ENCODE measurements at places on chromosomes 12 and 14. TPM values are rescaled to one million over a fixed set of nuclear protein-coding genes. Genes with fewer than 3 reads are reported as not detected.

The MYBPC1 gene
- not detected for polyA plus RNA-seq

The BORCS5 gene
- 10.3 TPM for polyA plus RNA-seq

The RNASE9 gene
- not detected for polyA plus RNA-seq

The CLEC2D gene
- polyA plus RNA-seq, result 1.4 TPM

The KRT6C gene
- not detected for polyA plus RNA-seq

The MAP3K9 gene
- polyA plus RNA-seq, result 0.08 TPM

The KRT77 gene
- polyA plus RNA-seq, result not detected

The MYL2 gene
- not detected for polyA plus RNA-seq

The BAZ2A gene
- 56.0 TPM for polyA plus RNA-seq

DNA sequence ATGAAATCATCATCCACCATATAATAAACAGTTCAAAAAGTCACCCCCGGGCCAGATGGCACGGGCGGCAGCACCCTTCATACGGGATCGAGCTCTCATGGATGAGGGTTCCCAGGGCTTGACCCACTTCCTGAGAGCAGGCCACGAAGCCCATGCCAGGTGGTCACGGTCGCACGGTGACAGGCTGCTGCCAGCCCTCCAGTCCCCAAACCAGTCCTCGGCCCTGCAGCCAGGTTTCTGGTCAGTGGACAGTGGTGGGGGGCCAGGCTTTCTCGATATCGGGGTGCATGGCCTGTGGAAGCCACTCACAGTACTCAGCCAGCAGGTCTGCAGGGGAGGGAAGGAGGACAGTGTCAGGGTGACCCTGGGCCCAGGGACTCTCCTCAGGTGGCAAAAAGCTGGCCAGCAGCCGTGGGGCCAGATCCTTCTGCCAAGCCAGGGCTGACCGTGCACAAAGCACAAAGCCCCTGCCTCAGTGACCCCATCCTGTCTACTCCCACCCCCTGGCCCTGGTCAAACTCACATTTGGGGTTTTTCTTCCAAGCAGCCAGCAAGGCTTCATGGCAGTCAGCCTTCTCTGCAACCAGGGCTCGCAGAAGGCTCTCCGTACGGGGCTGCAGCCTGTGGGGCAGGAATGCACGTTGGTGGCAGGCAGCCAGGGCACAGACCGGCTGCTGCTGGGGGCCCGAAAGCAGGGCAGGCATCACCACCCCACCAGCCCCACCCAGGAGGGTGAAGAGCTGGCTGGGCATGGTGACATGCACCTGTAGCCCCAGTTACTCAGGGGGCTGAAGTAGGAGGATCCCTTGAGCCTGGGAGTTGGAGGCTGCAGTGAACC lies 33.3 kb upstream of the UBC start:
- no peak for DNase-seq

GRCh38 chr14:89399594-89400068 lies 17.4 kb downstream of the FOXN3 start:
- DNase-seq, result peak; percentile 43

DNA sequence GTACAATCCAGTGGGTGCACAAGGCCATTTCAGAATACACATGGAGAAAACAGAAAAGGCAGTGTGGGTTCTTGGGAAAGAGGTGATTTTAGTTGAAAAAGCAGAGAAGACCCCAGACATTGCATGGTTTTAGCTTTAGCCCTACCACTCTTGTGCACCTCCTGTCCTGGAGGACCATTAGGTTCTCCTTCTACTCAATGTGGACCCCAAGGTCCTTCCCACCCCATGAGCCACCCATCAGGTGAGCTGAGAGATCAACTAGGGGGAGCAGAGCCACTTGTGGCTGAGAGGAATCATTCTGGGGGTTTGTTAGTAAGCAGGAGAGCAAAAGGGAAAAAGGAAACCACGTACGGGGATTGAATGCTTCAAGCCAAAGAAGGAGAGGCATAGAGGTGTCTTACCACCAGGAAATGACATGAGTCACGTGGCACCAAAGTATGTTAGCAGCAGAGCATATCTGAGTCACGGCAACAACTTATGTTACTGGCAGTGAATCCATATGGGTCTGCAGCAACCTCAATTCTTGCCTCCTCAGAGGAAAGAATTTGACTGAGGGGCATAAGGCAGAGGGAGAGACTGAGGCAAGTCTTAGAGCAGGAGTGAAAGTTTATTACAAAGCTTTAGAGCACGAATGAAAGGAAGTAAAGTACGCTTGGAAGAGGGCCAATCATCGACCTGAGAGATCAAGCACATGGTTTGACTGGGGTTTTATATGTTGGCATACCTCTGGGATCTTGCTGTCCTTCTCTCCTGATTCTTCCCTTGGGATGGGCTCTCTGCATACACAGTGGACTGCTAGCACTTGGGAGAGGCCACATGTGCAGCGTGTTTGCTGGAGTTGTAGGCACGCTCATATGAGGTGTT lies 73.9 kb downstream of the HSD17B6 start:
- DNase-seq, result no peak

GRCh38 chr12:65123435-65124063 lies 2.4 kb upstream of the WIF1 start:
- DNase-seq, result peak; percentile 40

GRCh38 chr14:99241325-99242010 lies 30.5 kb downstream of the BCL11B start:
- no peak for DNase-seq

GRCh38 chr12:109741970-109742703 lies 28.5 kb downstream of the FAM222A start:
- no peak for DNase-seq

GRCh38 chr14:90742729-90743128 lies 73.5 kb downstream of the TTC7B start:
- DNase-seq, result no peak

DNA sequence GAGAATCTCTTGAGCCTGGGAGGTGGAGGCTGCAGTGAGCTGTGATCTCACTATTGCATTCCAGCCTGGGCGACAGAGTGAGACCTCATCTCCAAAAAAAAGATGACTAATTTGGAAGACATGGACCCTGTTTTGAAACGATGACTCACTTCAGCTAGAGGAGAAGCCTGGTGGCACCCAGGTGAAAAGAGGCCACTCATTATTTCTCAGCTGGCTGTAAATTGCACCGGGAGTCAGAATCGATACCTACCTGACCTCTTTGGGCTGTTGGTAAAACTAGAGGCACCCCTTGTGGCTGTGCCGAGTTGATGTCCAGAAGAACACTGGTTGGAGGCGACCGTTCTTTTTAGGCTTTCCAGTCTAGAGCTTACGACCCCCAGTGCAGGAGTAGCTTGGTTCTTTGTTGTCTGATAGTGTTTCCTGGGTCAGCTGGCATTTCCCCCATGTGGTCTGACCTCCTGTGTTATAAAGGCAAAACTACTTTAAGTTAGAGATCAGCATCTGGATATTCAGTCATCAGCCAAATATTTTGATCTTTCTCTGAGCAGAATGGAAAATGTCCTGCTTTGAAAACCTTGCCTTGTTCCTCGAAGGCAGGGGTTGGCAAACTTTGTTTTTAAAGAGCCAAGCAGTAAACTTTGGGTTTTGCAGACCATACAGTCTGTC lies 93.2 kb downstream of the CHST11 start:
- DNase-seq, result no peak

DNA sequence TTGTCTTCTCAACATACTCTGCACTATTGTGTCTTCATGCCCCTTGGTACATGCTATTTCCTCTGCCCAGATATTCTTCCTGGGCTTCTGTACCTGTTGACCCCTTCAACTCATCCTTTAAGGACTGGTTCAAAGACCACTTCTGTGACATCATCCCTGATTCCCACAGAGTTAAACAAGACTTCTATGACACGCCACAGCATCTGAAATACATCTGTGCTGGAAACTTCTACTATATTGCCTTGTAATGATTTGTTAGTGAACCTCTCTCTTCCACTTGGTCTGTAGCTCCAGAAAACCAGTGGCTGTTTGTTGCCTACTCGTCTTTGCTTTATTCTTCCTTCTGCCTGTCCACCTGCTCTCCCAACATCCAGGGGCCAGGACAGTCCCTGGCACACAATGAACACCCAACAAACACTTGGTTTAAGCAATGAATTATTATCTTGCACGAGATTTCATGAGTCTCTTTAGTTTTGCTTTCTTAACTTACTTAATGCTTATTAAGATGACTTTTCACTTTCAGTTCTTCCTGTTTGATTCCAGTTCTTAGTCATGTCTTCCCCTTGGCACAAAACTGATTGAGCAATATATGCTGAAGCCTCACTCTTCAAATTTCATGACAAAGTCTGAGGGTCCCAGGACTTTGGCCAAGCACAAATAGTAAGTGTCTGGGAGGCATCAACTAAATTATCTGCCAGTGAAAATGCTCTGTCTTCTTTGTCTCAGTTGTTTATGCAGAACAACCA lies 485.9 kb downstream of the APAF1 start:
- no peak for DNase-seq

- DNase-seq, result no peak
Measured at GRCh38 chr12:26769611-26770010, 63.4 kb downstream of the ITPR2 start.

DNA sequence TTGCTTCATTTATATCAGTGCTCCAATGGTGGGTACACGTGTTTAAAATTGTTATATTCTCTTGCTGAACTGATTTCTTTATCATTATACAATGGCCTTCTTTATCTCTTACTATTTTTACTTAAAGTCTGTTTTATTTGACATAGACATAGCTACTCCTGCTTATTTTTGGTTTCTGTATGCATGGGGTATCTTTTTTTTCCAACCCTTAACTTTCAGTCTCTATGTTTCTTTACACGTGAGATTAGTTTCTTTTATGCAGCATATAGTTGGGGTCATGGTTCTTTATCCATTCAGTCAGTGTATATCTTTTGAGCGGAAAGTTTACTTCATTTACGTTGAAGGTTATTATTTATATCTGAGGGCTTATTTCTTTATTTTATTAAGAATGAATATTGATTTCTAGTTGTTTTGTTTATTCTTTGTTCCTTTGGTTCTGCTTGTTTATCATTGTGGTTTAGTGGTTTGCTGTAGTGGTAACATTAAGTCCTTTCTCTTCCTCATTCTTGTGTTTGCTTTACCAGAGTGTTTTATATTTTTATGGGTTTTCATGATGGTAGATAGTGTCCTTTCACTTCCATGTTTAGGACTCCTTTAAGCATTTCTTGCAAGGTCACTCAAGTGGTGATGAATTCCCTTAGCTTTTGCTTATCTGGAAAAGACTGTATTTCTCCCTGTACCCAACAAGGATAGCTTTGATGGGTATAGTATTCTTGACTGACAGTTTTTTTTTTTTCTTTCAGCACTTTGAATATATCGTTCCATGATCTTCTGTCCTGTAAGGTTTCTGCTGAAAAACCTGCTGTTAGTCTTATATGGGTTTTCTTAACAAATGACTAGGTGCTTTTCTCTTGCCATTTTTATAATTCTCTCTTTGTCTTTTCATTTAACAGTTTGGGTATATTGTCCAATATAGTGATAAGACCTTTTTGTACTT lies 38.3 kb upstream of the FAR2 start:
- DNase-seq, result no peak

DNA sequence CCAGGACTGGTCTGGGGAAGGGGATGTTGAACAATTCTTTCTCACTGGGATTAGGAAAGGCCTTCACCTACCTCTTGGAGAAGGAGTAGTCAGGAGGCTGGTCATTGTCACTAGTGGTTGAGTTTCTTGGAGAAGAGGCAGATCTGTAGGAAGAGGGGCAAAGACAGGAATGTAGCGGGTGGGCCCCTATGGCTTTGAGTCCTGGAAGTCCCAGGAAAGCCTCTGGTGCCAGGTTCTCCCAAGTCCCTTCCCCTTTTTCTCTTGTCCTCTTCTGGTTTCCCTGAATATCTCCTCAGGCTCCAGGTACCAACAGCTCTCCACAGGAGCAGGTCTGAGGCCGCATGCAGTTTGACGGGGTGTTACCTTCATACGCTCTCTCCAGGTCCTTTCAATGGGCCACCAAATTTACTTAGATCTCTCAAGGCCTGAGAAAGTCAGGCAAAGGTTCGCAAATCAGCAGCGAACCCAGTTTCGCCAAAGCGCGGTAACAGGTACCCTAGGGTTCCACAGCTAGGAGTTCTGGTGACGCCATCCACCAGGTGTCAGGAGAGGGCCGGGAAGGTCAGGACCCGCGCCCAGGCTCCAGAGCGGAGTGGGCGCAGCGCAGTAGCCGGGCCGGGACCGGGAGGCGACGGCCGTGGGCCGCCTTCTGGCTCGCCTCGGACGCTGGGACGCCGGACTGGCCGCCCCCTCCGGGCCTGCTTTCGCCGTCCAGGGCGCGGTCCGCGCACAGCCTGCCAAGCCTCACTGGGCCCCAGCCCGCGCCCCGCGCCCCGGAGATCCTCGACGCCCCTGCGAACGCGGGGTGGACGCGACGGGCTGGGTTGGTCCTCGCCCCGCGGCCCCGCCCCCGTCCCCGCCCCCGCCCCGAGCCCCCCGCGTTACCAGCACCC lies 795 bp downstream of the SMAGP start:
- DNase-seq, result peak; percentile 21

DNA sequence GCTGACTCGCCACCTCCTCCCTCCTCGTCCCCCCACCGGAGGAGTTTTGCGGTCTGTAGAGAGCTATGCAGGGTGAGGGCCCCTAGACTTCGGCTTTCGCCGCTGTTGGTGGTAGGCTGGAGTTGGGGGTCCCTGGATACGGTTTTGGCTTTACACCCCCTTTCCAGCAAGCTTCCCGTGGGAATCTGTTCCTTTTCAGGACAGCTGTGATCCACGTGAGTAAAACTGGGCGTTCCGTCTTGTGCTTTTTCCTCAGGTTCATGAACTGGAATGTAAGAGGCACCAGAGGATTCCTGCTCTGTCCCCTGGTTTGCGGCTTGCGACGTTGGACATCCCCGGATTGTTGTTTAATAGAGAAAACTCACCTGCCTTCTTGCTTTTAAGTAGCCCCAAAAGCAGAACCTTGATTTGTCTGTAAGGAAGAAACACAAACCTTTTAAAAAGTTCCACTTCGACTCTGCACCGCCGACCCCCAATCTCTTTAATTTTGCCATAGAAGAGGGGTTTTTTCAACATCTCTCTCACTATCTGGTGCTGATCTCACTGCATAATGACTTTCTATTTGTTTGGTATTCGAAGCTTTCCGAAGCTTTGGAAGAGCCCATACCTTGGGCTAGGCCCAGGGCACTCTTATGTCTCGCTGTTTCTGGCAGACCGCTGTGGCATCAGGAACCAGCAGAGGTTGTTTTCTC lies 490 bp downstream of the PRORP start:
- DNase-seq, result peak; percentile 50

DNA sequence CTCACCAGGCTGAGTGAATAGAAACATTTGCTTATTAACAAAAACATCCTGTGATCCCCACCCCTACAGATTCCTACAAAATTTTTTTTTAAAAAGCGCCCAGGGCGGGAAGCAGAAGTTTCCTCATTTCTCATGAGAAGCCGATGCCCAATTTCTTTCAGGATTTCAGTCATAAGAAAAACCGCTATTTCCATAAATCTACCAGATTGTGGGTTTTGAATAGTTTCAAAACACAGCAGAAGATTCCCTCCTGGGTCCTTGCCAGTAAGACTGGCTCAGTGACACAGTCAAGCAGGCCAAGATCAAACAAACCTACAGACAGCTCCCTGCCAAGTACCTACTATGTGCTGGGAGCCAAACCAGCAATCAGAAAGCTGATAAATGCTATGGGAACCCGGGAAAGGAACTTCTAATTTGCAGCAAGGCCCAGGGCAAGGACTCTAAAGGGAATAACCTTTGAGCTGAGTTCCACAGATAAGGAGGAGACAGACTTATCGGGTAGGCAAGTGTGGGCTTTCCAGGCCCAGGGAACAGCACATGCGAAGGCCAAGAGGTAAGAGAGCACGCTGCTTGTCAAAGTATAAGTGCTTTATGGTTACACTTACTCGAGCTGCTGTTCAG lies 68.7 kb downstream of the CCDC88C start:
- no peak for DNase-seq

GRCh38 chr14:51056421-51056820 lies 38.5 kb downstream of the TRIM9 start:
- DNase-seq, result no peak

GRCh38 chr14:96002498-96002884 lies 36.7 kb upstream of the C14orf132 start:
- DNase-seq, result no peak

- DNase-seq, result no peak
Measured at GRCh38 chr14:51487848-51488247, 163.9 kb upstream of the FRMD6 start.

Data from endothelial cell of umbilical vein (primary cell).